Glomerular endothelial cell (primary cell): ENCODE measurements at places on chromosomes 3 and 15. TPM values are rescaled to one million over a fixed set of nuclear protein-coding genes. Genes with fewer than 3 reads are reported as not detected.

The SH2D7 gene
- total RNA-seq: not detected in 2 replicates

The AGBL1 gene
- not detected in 2 replicates for total RNA-seq

The NDN gene
- 47.8 and 63.3 TPM in 2 replicates for total RNA-seq

The LRRC3B gene
- total RNA-seq: not detected in 2 replicates

The HGD gene
- 1.1 TPM in 1 of 2 replicates, not detected in the other for total RNA-seq

The GRM2 gene
- under 0.01 and 0.12 TPM in 2 replicates for total RNA-seq

The TRANK1 gene
- 9.9 and 16.8 TPM in 2 replicates for total RNA-seq

The MAGEL2 gene
- total RNA-seq: 0.12 and 0.39 TPM in 2 replicates

The SOX2 gene
- not detected in 2 replicates for total RNA-seq

The RRP9 gene
- total RNA-seq: 13.5 and 17.2 TPM in 2 replicates

The ANKRD34C gene
- total RNA-seq: not detected in 2 replicates

The TJP1 gene
- 99.0 and 142 TPM in 2 replicates for total RNA-seq

The ST3GAL6 gene
- 7.5 and 13.2 TPM in 2 replicates for total RNA-seq

The NR1I2 gene
- not detected in 2 replicates for total RNA-seq
